CD4-positive, alpha-beta T cell (primary cell): ENCODE measurements at places on chromosomes 5 and 9. TPM values are rescaled to one million over a fixed set of nuclear protein-coding genes. Genes with fewer than 3 reads are reported as not detected.

ZBTB5 gene
- 21.3 TPM for total RNA-seq

GRCh38 chr5:42912184-42912798 is 100.6 kb upstream of the SELENOP start:
- peak; percentile 49 for DNase-seq

SLC27A6 gene
- not detected for total RNA-seq

GRCh38 chr9:33443464-33444154 is 3.8 kb downstream of the AQP3 start:
- no peak for DNase-seq

IRX2 gene
- not detected for total RNA-seq

- no peak for DNase-seq
Measured at GRCh38 chr5:127961006-127961762, 122.4 kb upstream of the SLC12A2 start.

DNA sequence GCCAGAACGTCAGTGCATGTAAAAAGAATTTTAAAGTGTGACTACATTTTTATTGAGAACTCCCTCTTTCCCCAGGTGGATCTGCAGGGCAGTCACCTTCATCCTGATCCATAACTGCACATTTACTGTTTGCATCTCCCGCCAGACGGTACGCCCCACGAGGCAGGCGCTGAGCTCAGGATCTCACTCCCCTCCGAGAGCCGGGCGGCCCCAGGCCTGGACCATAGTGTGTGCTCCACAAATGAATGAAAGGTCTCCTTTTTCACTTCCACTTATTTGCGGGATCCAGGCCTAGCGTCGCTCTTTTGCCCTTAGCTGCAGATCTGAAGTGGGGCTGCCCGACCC is 378 bp downstream of the DROSHA start:
- DNase-seq, result no peak

- DNase-seq, result no peak
Measured at GRCh38 chr5:112663146-112663545, 74.5 kb upstream of the APC start.

MARCOL gene
- not detected for total RNA-seq

PLEKHG4B gene
- total RNA-seq, result 0.17 TPM

DNA sequence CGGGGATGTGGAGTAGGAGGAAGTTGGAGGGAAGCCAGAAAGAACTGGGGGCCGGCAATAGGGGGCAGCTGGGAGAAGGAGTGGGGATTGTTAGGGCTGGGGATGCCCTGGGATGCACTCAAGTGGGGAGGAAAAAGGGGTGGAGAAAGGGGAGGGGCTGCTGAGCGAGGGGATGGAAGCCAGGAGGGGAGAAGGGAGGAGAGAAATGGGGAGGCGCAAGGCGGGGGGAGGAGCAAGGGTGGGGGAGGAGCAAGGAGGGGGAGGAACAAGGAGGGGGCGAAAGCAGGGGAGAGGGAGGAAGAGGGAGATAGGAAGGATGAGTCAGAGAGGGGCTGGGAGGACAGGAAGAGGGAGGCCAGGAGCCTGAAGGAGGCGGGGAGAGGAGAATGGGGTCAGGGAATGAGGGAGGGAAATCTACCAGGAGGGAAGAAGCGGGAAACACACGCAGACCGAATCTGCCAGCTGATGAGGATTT is 1.6 kb downstream of the IRX4 start:
- DNase-seq, result no peak

- DNase-seq, result no peak
Measured at GRCh38 chr9:131279196-131279862, 3.0 kb upstream of the FAM78A start.

- DNase-seq, result peak; percentile 94
Measured at GRCh38 chr5:672329-673160, 20.6 kb downstream of the TPPP start.

DNA sequence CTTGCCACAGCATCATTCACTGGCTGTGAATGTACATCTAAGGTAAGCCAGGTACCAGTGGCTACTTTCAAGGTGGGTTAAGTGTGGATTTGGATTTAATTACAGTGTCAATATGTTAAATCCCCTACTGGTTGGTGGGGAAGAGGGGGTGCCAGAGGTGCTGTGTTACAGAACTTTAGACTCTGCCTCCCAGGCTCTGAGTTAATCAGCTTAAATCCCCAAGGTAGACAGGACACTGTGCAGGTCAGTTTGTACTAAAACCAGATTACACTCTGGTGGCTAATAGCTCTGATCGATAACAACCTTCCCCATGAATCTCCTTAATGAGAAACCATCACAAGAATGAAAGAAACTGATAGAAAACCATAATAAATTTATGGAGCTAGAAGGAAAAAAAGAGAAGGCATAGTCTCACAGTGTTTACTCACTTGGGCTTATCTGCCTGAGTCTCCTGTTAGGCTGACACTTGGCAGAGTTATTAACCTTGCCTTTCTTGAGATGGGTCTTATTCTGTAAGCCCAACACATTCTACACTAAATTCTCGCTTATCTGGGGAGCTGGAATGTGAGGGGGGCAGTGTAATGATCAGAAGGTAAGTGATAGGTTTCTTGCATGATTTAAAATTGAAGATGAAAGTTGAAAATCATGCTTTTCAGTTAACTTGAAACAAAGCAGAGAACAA is 106.8 kb downstream of the LMNB1 start:
- DNase-seq, result no peak

GRCh38 chr5:40141418-40141817 is 538.3 kb upstream of the PTGER4 start:
- DNase-seq, result no peak

DNA sequence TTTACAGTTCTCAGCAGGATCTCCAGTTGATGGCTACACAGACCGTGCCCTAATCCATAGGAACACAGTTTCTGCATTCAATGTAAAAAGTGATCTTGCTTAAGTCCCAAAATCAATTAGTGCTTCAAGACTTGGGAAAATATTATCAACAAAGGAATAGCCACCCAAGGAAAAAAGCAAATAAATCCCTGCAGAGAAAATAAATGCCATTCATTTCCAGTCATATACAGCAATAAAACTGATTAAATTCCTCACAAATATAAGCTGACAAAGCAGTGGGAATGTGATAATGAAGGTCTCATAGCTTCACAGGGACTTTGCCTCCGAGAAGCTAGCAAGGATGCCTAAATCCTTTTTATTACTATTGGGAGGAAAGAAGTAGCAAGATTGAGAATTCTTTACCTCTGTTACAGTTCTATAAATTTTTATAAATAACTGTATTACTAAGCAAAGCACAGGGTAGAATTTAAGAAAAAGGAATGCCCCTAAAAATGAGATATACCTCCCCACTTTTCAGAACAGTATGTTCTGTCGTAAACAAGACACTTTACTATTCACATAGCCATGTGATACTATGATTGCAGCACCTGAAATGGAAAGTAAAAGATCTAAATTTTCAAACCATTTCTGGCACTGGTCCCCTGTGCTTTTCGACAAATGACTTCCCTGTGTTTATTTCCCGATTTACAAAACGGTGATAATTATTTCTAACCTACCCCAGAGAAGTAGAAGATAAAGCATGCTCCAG is 59.8 kb downstream of the ARSB start:
- no peak for DNase-seq

DNA sequence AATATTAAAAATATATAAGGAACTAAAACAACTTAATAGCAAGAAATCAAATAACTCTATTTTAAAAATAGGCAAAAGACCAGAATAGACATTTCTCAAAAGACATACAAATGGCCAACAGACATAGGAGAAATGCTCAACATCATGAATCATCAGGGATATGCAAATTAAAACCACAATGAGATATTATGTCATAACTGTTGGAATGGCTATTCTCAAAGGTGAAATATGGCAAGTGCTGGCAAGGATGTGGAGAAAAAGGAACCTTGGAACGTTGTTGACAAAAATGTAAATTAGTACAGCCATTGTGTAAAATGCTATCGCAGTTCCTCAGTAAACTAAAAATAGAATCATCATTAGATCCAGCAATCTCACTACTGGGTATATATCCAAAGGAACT is 468.5 kb downstream of the NFIB start:
- no peak for DNase-seq

PROB1 gene
- total RNA-seq, result 0.41 TPM

DNA sequence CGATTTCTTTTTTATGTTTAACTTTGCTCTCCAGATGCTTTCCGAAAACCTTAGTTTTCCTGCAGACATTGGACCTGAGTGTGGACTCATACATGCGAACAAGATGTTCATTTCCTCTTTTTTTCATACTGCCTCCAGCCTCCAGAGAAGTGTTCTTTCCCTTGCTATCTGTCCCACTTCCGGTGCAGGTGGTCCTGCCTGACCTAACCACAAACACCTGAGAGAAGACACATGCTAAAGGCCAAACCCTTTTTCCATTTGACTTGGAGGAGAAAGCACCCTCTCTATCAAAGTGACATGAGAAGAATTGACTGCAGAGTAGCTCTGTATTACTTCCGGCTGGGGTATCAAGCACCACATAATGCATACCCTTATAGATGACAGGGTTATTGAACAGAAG is 334.0 kb downstream of the ARHGEF28 start:
- no peak for DNase-seq

DNA sequence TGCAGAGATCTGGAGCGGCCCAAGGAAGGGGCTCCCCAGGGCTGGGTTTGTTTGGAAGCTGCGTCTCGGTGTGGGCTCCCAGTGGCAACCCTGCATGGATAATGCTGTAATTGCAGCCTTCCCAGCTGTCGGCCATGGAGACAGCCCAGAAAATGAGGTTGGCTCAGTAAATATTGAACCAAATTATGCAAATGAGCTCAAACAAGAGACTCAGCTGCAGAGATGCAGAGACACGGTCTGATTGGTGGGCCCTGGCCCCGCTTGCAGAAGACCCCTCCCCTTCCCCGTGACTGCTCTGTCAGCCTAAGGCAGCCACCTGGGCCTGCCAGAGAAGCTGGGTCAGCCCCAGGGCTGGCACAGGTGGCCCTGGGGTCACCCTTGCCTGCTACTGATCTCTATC is 75.9 kb downstream of the RAD23B start:
- DNase-seq, result no peak
